ENCODE measurements at places on chromosomes 12 and 14.

- no peak for DNase-seq
Measured at GRCh38 chr14:101838476-101838875, 77.0 kb downstream of the PPP2R5C start.

- no peak for DNase-seq
Measured at GRCh38 chr12:99732131-99732530, 84.6 kb downstream of the GARIN6 start.

DNA sequence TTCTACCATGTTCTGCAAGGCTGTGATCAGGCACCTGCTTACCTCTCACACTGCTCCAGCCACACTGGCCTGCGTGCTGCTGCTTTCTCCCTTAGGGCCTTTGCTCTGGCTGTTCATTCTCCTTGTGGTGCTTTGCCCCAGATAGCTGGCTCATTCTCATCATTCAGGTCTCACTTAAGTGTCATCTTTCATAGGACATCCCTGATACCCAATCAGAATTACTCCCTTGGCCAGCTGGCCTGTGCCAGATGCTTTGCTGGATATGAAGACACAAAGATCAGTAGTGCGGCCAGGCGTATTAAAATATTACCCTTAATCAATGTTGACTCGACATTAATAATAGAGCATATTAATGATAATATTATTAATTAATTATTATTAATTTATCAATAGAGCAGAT, 143.8 kb upstream of the FGD4 start:
- DNase-seq: no peak

DNA sequence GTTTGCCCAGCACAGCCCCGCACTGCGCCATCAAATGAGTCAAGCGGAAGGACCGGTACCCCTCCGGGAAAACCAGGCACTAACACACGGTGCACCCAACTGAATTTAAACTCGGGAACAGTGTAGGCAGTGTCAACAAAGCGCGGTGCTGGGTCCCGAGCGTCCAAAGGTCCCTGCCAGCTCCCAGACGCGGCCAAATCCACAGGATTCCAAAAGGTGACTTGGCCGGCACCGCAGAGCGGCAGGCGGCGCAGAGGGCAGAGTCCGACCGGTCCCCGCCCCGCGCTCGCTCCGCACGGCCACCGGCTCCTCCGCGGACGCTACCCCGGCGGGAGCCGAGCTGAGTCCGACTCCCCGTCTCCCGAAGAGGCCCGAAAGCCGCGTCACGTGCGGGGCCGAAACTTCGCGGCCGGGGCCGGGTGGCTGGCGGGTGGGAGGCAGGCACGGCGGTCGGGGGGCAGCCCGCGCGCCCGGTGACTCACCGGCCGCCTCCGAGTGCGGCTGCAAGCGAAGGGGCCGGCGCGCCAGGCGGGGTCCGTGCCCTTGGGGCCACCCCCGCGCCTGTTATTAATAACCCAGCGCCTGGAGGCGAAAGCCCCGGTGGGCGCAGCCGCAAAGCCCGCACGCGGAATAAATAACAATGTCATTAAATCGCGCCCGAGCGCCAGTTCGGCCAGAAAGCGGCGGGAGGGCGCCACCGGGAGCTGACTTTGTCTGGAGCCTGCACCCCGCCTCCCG, 863 bp downstream of the DENND5B start:
- DNase-seq: peak; percentile 66

DNA sequence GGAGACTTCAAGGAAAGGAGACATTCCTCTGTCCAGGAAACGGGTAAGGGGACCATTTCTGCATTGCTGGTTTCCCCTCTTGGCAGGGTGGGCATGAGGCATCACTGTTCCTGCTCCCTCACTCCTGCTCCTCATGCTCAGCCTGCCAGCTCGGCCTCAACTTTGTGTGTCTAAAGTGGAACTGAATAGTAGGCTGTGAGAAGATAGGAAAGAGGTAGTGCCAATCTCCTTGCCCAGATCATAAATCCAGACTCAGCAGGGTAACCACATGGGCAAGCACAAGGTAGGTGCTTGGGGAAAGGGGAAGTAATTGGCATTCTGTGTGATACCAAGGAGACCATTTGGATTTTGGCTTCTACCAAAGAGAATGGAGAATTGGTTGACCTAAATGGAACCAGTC, 2.6 kb downstream of the LTB4R start:
- DNase-seq: no peak

DNA sequence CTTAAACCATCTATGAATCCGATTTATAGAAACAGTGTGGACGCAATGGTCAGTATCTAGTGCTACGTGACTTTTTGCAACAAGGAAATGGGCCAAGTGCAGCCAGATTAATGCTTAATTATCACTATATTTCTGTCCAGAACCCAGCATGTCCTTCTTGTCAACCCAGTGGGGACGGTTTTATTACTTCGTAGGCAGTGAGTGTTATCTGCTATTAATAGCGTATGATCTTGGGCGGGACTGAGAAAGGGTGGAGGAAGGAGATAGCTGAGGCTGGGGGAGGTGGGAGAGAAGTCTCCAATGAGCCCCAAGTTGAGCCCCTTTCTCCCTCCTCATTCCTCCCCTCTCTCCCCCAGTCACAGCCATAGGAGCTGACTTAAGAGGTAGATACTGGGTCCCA, 59.7 kb upstream of the FAM222A start:
- no peak for DNase-seq

GRCh38 chr14:76305268-76305826, 70.6 kb upstream of the ESRRB start:
- DNase-seq: no peak

DNA sequence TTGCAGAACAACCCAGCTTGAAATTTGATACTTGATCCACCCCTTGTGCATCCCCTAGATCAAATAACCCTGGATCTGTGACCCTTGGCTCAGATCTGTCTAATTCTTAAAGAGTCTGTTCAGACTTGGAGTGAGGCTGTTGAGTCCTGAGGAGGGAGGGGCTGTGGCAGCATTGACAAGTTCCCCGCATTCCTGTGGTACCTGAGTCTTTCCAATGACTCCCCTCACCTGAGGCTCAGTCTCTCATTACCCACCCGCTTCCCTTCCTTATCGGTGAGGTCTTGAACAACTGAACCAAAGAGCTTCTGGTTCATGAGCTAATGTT, 16.1 kb upstream of the HDAC7 start:
- DNase-seq: no peak

- no peak for DNase-seq
Measured at GRCh38 chr12:93166541-93167307, 211.0 kb upstream of the NUDT4 start.

GRCh38 chr14:101825797-101826196, 64.3 kb downstream of the PPP2R5C start:
- DNase-seq: no peak

GRCh38 chr12:27780612-27781408, 774 bp upstream of the MANSC4 start:
- DNase-seq: no peak
